ENCODE measurements at places on chromosomes 3 and 15.

GRCh38 chr15:51307325-51307724, 31.1 kb downstream of the CYP19A1 start:
- DNase-seq = no peak

- no peak for DNase-seq
Observed at GRCh38 chr3:78863306-78864203, 904.2 kb downstream of the ROBO1 start.

GRCh38 chr3:131981323-131981722, 53.5 kb downstream of the CPNE4 start:
- DNase-seq = no peak

DNA sequence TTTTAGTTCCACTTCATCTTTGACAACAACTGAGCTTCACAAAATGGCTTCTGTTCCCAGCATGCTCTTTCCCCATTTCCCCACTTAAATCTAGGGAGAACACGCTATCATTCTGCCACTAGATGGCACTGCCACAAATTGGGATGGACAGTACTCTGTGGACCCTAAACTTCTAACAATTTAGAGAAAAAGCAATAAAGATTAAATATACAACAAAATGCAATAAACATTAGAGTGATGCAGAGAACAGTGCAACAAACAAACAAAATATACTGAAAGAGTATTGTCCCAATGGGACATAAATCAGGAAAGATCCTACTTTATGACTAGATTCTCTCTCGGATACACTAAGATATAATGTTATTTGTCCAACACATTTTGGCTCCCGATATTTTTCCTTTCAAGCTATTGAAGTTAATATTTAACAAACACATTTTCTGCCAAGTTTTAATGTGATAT, 169.7 kb upstream of the TMCO5A start:
- no peak for DNase-seq

DNA sequence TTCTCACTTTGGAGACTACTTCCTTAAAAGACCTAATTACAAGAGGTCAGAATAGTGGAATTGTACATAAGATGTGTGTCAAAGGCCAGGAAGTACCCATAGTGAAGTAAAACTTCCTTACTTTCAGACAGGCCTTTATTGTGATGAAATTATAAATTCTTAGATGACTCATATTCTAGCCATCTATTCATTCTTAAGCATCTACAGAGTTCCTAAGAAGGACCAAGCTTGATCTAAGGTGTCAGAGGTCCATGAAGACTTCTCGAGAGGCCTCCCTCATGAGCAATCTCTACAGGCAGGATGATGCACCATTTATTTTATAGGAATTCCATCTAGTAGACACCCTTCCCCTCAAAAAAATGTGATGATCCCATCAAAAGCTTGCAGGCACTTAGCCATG, 493.3 kb downstream of the MAGI1 start:
- DNase-seq = no peak

DNA sequence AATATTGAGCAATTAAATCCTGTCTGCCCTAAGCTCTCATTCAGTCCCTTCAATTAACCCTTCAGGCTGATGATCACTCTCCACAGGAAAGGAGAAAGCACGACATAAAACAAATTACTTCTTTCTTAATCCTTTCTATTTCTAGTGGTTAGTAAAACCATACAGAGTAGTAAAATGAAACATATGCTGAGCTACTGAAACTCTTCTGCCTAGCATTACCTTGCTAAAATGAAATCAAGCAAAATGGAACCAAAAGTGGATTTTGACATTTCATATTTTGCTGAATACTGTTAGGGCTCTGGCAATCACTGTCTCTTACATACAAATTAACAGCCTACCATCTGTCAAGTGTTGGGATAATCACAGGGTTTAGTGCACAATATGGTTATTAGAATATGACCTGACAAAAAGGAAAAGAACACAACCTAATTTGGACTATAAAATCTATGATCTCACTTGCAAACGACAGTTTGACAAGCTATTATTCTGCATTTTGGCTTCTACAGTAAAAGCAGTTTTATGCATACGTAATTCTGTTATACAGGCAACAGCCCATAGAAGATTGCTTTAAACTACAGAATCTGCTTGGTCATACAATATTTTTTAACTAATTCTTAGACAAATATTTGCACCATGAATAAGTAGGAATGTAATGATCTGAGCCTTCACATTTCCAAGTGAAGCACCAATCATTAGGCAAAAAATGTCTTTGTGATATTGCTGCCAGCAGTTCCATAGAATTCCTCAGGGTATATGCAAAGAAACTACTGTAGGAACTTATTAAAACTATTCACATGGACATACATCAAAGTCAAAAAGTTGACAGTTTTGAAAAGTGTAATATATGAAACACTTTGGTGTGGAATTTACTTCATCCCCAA, 105.0 kb downstream of the FHIT start:
- DNase-seq = no peak

- no peak for DNase-seq
Observed at GRCh38 chr15:28934645-28935044, 48.9 kb downstream of the APBA2 start.

GRCh38 chr15:77032052-77032646, 37.2 kb downstream of the PSTPIP1 start:
- DNase-seq = no peak

DNA sequence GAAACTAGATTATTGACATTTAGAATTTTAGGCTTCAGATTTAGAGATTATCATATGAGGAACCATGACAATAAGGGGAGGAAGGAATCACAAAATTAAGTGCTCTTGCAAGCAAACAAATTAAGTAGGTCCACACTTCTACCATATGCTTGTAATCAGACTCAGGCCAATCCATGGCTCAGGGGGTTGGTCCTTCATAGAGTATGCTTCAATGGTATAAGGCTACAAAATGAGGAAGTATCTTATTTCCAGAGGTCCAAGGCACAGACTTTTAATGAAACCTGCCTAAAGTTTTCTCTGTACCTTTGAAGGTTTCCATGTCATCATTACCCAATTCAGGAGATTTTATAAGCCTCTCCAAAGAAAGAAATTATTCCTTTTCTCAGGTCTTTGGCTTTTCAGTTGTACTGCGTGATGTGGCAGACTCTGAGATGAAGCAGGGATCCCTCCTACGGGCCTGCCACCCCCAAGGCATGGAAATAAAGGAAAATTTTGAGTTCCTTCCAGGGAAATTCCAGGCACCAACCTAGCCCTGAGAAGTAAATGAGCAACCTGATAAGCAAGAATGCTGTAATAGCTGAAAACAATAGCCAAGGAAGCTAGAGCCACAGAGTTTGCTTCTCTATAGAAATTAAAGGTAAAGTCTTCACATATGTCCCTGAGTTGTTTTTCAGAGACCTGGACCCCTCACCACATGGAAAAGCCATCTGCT, 36.3 kb downstream of the SERPINI2 start:
- no peak for DNase-seq

- DNase-seq = no peak
Observed at GRCh38 chr15:57100136-57100539, 181.7 kb downstream of the TCF12 start.

- DNase-seq = no peak
Observed at GRCh38 chr3:24526640-24527212, 32.1 kb upstream of the THRB start.

DNA sequence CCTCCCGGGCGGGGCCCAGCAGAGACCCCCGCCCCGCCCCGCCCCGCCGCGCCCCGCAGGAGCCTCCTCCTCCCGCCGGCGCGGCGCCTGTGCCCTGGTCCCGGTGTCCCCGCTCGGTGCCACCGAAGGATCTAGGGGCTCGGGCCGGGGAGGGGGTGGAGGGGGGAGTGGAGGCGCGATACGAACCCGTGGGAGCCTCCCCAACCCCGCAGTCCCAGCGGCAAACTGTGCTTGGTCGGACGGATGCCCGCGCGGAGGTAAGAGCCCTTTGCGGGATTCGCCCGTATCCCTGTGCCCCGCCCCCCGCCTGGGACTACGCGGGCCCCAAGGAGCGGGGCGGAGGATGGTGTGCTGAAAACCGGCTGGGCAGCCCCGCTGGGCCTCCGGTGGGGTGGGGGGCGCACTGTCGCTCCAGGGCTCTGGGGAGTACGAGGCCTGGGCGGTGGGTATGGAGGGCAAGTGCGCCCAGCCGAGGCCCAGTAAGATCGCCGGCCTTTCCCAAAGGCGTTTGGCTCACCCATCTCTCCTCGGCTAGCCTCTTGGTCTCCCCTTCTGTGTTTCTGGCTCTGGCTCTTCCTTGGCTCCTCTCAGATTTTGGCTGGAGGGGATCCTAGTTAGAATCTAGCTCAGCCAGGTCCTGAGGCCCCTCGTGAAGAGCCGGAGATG, 65.6 kb upstream of the POLG start:
- DNase-seq = no peak

DNA sequence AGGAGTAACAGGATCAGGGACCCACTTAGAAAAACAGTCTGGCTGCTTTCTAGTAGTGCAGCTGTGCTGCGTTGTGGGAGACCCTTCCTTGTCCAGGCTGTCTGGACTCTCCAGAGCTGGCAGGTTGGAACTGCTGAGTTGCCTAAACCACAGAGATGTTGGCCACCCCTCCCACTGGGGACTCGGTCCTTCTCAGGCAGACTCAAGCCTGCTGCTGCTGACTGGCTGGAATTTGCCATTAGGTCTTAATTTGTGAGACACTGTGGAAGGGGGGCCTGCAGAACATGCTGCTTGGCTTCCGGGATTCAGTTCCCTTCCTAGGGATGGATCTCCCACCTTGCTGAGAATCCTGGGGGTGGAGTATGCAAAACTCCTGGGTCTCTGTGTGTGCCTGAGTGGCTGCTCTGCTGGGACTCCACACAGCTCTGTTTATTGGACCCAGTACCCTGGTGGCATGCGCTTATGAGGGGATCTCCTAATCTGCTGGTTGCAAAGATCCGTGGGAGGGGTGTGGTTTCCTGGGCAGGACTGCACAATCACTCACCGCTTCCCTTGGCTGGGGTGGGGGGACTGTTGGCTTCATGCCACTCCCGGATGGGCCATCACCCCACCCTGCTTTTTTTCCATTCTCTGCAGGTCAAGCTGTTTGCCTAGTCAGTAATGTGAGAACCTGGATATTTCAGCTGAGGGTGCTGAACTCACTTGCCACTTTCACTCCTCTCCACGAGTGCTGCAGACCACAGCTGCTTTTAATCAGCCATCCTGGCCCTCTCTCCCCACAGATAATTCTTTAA, 150.5 kb downstream of the CFAP20DC start:
- DNase-seq = no peak

- no peak for DNase-seq
Observed at GRCh38 chr3:63192248-63192647, 85.9 kb upstream of the SYNPR start.

- DNase-seq = no peak
Observed at GRCh38 chr15:80580536-80581260, 114.4 kb upstream of the ABHD17C start.

DNA sequence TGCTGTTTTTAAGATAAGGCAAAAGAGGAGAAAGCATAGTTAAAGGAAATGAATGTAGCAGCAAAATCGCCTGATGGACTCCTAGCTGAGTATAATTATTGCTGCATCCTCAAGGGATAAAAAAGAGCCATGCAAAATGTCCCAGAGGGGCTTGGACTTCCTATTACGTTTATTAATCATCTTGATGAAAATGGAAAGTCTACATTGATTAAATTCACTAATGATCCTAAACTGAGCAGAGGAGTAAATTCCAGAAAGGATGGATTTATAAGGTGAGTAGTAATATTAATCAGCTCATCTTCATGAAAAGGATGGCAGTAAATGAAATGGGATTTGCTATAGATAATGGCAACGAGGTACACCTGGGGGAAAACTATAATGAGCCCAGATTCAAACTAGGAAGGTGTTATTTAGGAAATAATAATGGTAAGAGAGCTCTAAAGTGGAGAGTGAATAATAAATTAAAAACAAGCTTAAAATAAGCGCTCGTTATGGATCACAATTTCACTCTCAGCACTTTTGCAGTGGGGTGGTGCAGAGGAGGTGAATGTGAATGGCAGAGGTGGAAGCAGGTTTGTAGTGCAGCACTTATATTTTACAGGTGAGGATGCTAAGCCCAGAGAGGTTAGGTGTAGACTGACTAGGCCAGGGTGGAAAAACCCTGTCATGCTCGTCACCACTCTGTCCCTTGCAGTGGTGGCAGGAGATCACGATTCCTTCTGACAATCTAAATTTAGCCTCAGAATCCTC, 22.3 kb downstream of the IL5RA start:
- DNase-seq = no peak

GRCh38 chr15:45690581-45691260, 55.9 kb downstream of the SQOR start:
- DNase-seq = no peak

DNA sequence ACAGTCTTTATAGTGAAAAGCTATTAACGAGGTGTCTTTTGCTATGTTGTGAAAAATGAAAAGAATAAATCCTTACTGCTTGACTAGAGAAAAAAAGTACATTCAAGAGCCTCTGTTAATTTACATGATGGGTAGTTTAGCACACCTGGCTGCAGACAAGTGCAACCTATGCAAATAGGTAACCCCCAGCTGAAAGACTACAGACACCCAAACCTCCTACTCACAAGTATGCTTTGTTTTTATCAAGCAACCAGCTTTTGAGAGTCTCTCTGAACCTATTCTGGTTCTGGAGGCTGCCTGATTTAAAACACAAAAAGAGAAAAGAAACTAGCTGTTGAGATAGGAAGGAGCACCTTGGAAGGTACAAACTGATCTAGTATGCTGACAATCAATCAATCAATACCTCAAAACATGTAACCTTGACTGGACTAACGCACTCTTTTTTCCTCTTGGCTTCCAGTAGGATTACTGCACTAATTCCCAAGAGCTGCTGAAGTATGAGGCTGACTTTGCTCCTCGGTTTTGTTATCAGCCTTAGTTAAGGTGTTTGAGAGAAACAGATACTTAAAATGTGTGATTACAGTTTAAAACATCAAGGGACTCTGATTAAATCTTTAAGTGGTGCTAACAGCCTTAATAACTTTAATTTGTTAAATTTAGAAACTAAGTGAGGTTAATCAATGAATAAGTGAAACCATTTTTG, 63.6 kb downstream of the OSBPL10 start:
- DNase-seq = no peak

DNA sequence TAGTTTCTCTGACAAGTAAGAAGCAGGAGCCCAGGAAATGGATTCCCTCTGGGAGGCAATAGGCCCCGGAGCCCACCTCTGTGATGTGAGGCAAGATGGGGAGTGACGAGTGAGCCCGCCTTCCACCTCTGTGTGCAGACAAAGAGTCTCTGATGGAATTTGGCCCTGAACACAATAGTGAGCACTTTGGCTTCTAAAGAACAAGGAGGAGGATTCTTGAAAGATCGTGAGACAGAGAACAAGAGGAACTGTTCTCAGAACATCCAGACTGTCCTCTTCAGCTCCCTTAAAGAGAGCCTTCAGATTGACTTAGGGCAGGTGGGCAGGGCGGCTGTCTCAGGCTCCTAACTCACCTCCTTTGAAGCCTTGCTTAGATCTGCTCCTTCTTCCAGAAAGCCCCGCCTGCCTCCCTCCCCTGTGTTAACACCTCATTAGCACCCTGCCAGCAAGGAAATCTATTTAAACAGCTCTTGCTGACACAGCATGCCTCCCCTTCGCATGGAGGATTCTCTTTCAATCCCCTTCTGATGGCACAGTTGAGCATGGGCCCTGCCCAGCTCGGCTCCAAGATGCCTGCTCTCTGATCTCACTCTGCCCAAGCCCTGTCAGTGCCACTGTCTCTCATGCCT, 430.3 kb downstream of the NTRK3 start:
- no peak for DNase-seq

GRCh38 chr15:92167451-92167850, 226.2 kb upstream of the ST8SIA2 start:
- DNase-seq = no peak

- no peak for DNase-seq
Observed at GRCh38 chr3:52333869-52334557, 17.9 kb downstream of the DNAH1 start.
